CD4-positive, alpha-beta T cell treated with Interleukin-21 for 1 hour (primary cell): ENCODE measurements at places on chromosomes 3 and 15.

- DNase-seq: no peak
Observed at GRCh38 chr15:70017801-70018200, 79.9 kb downstream of the TLE3 start.

GRCh38 chr15:67968564-67968963, 85.6 kb upstream of the PIAS1 start:
- no peak for DNase-seq

DNA sequence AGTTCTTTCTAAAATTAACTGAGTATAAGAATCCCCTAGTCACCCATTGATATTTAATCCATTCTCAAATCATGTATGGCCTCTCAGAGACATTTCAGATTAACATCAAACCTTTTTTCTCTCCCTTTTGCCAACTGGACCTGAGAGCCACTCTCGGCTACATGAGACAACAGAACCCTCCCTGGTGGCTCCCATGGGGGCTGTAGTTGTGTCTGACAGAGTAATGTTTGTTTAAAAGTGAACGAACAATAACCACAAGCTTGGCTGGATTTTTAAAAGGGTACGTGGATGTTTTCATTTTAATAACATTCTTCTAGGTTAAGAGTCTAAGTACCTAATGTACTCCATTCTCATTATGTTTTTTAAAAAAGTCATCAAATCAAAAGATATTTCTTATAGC, 37.1 kb downstream of the P3H2 start:
- no peak for DNase-seq

DNA sequence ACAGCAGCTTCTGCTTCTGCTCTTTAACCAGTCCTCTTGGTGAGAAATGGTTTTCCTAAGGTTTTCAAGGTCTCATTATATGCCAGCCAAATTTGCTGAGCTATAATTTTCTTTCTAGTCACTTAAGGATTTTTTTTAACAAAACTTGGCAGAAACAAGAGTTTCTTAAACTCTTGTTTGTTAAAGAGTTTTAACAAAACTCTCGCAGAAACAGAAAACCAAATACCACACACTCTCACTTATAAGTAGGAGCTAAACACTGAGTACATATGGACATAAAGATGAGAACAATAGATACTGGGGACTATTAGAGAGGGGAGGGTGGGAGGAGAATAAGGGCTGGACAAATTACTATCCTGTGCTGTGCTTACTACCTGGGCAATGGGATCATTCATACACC, 908.3 kb downstream of the TUSC7 start:
- DNase-seq: no peak

- no peak for DNase-seq
Observed at GRCh38 chr3:65742914-65743313, 295.8 kb downstream of the MAGI1 start.
